Retina (tissue), 1 donor: ENCODE measurements at places on chromosomes 6 and 20.

- DNase-seq = no peak
Observed at GRCh38 chr6:154341871-154342270, 14.7 kb downstream of the IPCEF1 start.

DNA sequence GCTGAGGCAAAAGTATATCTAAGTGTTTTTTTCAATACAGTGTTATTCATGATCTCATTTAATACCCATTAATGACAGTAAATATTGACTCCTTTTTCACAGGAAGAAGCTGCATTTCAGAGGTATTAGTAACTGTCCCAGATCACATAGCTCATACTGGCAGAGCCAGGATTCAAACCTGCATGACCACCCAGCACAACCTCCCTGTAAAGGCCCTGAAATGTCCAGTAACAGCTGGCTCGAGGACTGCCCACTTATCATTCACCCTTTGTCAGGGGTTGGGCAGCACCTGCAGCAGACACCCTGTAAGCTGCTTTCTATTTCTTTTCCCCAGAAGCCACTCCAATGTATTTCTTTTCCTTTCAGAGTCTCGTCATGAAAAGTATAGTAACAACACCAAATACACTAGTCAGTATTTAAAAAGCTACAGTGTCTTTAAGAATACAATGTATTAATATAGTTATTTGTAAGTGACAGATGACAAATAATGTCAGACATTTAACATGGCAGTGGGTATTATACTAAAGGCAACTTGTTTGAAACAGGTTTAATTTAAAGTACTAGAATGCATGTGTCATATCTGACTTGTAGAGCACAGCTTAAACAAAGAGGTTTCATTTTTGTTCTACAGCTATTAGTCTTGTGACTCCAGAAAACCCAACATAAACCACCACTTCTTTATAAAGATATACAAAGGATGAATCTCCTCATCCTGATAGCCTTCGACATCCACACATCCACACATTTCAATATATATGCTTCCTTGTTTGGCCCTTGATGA is 841.6 kb upstream of the GJE1 start:
- no peak for DNase-seq

GRCh38 chr6:108733051-108733450 is 115.2 kb upstream of the ARMC2 start:
- no peak for DNase-seq

DNA sequence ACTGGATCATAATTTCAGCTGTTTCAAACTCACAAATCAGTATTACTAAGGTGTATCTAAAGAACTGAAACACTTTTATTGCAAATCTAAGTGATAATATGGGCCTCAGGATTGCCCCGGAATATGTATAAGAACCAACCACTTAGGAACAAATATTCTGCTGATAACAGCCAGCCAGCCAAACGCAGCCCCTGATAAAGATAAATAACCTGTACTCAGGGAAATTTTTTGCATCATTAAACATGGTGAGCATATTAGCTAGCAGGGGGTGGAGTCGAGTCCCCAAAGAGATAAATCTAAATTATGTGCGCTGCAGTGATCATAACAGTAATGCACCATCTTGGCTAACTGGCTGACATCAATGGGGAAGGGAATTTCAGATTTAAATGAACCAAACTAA is 410.2 kb upstream of the MAP3K7 start:
- no peak for DNase-seq

DNA sequence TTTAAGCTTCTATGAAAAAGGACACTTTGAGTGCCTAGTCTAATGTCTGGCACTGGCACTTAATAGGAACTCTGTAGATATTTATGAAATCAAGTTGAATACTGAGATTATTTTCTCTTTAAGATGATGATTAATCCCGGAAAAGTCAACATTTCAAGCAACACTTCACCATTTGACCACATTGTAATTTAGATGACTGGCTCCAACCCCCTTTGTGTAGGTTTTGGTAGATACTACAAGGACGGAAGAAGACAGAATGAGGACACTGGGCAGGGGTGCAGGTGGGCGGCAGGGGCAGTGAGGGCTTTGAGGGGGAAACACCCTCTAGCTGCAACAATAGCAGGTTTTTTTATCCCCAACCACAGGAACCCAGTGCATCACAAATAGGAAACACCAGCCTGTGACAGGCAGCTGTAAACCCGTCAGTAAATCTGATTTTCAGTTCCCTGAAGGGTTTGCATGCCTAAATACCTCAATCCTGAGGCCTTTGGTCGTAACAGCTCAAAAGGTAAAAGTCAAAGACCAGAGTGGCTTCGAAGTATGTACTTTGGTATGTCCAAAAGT is 4.6 kb downstream of the DTNBP1 start:
- DNase-seq = no peak

DNA sequence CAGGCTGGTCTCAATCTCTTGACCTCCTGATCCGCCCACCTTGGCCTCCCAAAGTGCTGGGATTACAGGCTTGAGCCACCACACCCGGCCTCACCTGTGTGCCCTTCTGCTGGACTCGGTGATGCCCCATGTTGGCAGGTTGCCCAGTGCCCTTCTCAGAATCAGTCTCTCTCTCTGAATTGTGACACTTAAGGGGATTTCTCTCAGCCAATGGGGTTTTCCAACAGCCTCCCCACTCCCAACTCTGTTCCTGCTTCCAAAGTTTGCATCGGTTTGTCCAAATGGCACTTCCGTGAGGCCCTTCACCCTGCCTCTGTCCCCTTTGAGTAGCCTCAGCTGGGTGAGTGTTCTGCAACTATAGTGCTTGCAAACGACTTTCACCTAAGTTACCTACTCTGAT is 3.1 kb upstream of the MRPS10 start:
- no peak for DNase-seq

- DNase-seq = no peak
Observed at GRCh38 chr6:84868149-84868548, 103.8 kb upstream of the TBX18 start.

- no peak for DNase-seq
Observed at GRCh38 chr6:111806165-111806547, 67.1 kb downstream of the FYN start.

DNA sequence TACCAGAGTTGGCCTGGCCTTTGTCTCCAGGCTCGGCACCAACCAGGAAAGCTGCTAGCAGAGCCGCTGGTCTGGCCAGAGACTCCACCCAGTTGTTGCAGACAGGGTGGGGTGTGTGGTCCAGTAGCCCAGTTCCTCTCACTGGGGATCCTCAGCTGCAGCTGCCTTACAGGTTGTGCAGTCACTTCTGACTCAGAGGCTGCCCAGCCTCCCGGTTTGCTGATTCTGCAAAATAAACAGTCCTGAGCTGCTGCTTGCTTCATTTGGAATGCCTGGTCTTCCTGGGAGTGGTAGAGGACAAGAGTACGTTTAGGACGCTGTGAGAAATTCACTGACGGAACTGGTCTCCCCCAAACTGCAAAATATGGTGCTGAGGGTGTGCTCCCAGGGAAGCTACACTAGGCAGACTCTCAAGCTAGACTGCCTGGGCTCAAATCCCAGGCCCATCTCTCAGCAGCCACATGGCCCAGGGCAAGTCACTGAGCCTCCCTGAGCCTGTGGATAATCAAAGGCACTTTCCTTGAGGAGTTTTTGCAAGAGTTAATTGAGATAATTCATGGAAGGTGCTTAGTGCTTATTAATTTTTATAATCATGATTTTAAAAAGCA is 246.1 kb downstream of the TFAP2C start:
- no peak for DNase-seq

DNA sequence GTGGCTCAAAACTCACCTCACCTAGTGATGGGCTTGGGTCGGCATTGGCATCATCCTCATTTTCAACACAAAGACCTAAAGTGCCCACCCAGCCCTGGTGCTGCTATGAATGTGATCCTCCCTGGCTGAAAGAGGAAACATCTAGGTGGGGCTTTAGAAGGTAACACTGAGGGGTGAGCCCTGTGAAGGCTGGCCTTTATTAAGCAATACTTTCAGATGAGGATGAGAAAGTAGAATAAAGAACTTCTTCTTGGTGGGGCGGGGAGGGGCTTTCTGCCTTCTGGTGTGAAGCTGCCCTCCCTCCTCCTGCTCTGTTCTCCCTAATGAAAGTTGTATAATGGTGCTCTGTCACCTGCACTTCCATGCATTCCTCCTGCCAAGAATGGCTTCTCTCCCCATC is 133.0 kb upstream of the TRAF3IP2 start:
- no peak for DNase-seq

DNA sequence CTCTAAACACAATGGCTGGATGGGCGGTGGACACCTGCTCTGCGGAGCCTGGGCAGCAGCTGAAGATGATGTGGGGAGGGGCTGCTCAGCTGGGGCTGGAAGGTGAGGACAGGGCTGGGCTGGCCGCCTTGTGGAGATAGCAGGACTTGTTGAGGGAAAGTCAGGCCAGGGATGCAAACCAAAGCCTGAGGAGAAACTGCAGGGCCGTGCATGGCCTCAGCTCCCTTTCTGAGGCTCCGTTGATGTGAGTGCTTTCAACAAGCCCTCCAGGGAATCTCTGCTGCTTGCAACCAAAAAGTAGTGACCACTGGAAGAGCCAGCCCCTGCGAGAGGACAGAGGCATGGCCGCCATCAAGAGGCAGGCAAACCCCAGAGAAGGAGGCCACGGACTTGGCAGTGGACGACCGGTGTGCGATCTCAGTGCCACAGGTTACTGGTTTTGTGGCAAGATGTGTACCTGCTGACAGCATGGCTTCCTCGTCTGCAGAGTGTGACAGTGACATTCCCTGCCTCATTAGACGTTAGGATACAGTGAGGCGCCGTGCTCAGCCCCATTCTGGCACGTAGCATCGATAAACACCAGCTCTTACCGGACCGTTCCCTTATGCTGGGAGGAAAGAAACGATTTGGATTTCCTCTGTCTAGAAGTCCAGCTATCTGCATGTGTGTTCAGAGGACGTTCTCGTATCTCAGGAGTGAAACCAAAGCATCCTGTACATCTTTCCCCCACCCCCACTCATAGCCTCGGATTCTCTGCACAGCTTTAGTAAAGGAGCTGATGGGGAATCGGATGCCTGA is 37.9 kb downstream of the ERMARD start:
- no peak for DNase-seq

DNA sequence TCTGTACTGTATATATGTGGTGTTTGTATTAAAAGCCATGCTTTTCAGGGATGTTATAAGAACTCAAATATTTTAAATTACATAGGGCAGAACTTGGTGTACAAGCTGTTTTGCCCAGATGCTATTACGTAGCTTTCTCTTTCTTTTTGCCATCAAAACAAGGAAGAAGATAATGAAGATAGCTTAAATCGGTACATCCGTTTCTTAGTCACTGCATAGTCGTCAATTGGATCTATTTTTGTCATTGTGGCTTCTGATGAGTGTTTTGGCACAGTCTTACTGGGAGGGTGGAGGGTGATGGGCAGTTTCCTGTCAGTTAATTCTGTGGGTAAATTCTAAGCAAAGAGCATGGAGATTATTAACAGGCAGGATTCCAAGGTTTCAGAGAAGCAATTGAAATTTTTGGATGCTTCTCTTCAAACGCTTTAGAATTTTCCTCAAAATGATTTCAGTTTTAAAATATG is 649.1 kb upstream of the GJE1 start:
- peak; percentile 28 for DNase-seq

DNA sequence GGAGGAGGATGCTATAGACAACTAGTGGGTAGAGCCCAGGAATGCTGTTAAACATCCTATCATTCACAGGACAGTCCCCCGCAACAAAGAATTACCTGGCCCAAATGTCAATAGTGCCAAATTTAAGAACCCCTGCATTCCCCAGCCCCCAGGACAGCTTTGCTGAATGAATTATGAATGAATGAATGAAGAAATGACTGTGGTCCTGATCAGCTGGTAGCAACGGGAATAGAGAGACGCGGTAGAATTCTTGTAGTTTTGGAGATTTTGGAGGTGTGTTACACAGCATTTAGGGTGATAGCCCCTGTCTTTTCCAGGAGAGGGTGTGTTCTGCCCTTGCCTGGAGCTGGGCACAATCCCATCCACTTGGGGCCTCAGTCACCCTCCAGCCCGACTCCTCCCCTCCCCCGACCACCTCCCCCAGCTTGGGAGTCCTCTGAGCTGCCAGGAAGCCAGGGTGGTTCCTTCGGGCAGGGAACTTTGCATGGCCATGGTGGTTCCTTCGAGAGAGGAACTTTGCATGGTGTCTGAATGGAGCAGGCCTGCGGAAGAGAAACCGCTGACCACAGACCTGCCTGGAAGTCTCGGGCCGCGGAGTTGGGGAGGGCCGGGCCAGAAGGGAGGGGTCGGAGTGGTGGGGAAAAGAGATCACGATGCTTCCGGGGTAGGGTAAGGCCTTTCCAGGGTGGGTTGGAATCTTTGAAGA is 1.0 kb upstream of the HCK start:
- no peak for DNase-seq

GRCh38 chr6:17638212-17638715 is 38.2 kb downstream of the FAM8A1 start:
- DNase-seq = no peak

DNA sequence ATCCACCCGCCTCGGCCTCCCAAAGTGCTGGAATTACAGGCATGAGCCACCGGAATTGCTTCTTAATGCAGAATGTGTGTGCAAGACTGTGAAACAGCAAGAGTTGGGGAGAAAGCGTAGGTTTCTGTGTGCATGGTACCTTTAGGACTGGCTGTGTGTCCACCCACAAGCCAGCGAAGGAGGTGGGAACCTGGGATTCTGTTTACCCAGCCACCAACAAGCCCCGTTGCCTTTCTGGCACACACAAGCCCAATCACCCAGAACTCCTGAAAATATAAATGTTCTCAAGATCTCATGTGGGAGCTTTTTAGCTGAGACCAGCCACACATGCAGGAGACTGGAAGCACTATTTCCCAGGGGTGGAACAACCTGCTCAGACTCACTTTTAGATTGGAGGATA is 4.9 kb upstream of the RNF24 start:
- DNase-seq = no peak

DNA sequence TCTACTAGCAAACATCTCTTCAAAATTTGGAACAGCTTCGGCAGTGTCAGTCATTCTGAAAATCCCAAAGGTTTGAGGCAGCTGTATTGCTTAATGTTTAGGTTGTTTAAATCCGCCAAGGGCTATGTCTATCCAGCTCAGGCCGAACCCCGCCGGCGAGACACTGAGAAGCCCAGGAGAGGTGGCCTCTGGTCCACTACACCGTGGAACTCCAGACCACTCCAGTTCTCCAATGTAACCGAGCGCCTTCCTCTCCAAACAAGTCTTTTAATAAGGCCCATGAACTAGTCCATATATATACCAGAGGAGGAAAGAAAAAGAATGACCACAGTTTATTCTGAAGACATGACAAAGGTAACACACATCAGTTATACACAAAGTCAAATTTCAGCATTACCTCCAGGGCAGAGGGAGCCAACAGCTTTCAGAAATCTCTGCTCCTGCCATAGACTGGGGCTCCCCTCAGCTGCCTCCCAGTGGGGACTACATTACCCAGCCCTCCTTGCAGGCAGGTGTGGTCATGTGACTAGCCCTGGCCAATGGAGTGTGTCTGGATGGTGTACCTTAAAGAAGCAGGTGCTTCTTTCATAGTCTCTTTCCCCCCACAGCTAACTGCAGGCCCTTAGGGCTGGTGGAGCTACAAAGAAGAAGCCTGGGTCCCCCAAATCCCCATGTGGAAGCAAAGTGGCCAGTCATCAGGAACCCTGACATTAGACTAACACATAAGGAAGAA is at the start of gene RAMACL:
Gene RAMACL, minus strand, starts transcription at position 255 of the 733 bp plus-strand sequence. Its CDS starts 201 bp downstream, at position 54.
- no peak for DNase-seq
